Left cardiac atrium (tissue), 4 donors: ENCODE measurements at places on chromosomes 2 and 18.
A peak's percentile ranks its signal among the peaks of the same experiment; 100 is the strongest.

- no peak for DNase-seq
Observed at GRCh38 chr2:134796373-134796772, 42.0 kb upstream of the ACMSD start.

GRCh38 chr2:99701503-99701902 is 211.7 kb upstream of the REV1 start:
- no peak for DNase-seq

GRCh38 chr2:167987026-167987425 is 260.4 kb downstream of the STK39 start:
- DNase-seq, result no peak

- no peak for DNase-seq
Observed at GRCh38 chr2:45119855-45120254, 110.6 kb upstream of the SIX2 start.

DNA sequence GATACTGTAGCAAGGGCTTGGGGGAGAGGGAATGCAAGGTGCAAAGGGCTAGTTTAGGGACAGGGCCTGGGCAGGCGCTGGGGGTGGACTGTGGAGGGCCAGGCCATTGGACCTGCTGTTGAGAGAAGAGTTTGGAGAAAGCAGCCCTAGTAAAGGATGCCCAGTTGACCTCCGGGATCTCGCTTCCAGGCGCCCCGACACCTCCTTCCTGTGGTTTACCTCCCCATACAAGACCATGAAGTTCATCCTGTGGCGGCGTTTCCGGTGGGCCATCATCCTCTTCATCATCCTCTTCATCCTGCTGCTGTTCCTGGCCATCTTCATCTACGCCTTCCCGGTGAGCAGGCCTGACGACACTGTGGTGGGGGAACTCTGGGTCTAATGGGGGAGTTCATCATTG is 229.0 kb downstream of the DYSF start:
- DNase-seq, result no peak

DNA sequence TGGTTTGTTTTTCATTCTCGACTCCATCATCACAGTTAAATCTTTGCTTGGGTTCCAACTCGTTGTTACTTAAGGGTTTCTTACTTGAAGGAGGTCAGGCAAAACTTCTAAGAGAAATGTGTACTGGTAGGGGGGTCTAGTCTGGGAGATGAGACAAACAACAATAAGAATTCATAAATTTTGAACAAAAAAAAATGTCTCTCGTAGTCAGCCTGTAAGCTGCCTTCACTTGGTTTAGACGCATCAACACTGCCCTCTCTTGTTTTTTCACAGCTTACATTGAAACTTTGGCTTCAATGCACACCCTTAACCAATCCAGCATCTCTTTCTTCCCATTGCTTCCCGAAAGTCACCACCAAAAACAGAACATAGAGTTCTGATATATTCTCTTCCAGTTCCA is 576.4 kb upstream of the PIK3C3 start:
- no peak for DNase-seq

- no peak for DNase-seq
Observed at GRCh38 chr2:126942427-126943203, 43.9 kb downstream of the TEX51 start.

DNA sequence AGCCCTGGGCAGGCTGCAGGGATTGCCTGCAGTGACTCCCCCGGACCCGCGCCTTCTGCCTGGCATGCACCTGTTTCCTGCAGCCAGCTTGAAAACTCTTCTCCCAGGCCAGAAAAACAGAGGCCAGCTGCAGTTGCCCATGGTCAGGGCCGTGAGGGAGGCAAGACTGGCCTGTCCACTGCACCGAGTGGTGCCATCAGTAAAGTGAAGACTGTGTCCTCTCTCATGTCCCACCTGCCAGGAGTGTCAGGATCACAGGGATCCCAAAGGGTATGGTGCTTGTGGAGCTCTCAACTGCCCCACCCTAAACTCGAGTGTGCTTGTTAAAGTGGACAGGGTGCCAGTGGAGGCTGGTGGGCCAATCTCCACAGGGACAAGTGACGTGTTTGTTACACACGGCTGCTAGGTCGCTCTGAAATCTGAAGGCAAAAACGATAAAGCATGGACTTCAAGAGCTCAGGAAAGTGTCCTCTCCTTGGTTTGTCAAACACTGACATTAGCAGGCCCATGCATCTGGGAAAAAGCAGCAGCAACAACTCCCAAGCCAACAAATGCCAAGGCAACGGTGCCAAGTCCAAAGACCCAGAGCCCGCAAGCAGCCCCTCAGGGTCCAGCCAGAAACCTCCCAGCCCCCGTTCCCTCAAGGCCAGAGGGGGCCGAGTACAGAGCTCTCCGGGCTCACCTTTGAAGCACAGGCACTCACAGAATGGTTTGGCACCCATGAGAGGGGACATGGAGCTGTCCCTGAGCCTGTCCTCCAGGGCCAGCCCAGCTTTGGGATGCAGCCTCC is 213.2 kb downstream of the HDAC4 start:
- DNase-seq, result no peak

- no peak for DNase-seq
Observed at GRCh38 chr2:120519469-120519868, 173.5 kb downstream of the INHBB start.

DNA sequence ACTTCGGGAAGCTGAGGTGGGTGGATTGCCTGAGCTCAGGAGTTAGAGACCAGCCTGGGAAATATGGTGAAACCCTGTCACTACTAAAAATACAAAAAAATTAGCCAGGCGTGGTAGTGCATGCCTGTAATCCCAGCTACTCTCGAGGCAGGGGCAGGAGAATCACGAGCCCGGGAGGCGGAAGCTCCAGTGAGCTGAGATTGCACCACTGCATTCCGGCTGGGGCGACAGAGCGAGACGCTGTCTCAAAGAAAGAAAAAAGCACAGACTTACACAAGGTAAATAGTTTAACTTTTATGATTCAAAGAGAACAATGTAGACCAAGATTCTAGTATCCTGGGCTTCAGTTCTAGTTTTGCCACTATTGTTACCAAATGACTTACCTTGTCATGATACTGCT is 37.4 kb downstream of the NCKAP1 start:
- no peak for DNase-seq

DNA sequence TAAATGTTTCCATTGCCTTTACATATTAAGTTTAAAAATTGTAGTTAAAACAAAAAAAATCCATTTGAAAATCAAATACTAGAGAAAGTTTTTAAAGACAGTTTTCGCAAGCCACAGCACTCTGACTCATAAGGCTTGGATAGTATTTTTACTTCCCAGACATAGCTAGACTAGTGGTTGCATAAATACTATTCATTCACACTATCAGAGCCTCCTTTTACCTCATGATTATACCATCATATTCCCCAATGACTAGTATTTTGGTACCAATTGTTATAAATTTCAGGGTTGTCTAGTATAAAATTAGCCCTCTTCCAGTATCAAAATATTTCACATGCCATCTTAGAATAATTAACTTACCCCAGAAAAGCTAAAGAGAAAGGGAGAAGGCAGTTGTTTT is 393.5 kb downstream of the ERBB4 start:
- DNase-seq, result no peak

DNA sequence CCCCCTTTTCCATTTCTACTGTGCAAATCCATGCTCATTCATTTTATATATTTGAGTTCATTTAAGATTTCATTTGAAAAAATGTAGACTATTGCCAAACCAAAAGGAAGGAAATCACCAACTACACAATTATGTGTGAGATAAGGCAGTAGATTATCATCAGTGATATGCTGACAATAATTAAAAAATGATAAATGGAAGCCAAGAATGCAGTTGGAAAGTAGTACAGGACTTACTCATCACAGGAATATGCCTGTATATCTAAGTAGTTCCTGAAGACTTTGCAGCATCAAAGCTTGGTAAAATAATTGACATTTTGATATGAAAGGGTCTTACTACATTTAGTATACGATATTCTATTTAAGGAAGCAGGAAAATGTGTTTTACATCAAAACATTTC is 166.1 kb upstream of the OTX1 start:
- no peak for DNase-seq

DNA sequence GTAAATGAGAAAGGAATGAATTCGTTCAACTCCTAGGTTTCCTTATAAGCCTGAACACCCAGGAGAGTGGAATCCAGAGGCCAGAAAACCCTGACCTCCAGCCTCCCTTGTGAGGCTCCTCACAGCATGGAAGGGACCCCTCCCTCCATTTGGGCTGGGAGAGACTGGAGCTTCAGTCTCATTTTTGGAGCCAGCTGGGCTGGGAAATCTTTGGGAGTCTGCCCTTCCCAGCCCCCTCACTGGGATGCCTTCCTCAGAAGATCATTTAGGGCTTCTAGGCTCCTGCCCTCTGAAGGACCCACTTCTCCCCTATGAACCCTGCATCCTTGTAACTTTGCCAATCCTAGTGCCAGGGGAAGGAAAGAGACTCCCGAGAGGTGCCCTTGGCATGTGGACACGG is 346.1 kb downstream of the CYP26B1 start:
- DNase-seq, result no peak

DNA sequence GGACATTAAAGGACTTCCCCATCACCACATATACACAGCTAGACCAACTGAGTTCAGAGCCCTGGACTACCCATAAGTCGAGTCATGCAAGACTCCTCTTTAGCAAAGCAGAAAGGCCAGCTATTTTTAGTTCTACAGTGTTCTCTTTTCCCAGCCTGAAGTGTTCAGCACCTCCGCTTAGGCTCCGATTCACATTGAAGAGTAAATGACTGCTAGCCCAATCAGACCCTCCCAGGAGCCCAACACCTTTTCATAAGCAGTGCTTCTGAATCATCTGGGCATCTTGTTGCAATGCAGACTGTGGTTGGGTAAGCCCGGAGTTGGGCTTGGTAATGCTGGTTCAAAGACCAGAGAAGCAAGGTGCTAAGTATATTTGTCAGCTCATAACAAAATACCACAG is 138.6 kb upstream of the MSH6 start:
- no peak for DNase-seq

- DNase-seq, result no peak
Observed at GRCh38 chr2:143685421-143686078, 556.3 kb downstream of the ARHGAP15 start.

DNA sequence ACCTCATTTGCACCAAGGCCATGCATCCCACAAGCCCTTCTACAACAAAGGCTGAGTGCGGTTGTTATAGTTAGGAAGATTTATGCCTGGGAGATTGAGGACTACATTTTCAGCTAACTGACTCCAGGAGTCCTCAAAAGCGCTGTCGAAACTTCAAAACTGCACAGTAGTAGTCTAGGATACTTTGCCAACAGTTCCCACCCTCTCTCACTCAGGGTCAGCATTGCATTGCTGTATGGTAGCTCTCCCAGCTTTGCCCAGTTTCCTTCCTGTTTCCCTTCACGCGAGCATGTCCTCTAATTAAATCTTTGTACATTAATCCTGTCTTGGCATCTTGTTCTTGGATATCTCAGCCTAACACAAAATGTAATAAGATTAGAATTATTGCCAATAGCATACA is 420.6 kb upstream of the UBE2E3 start:
- no peak for DNase-seq

- DNase-seq, result no peak
Observed at GRCh38 chr18:77223221-77223639, 26.4 kb upstream of the GALR1 start.

- DNase-seq, result no peak
Observed at GRCh38 chr2:47724221-47724981, 58.5 kb upstream of the MSH6 start.

DNA sequence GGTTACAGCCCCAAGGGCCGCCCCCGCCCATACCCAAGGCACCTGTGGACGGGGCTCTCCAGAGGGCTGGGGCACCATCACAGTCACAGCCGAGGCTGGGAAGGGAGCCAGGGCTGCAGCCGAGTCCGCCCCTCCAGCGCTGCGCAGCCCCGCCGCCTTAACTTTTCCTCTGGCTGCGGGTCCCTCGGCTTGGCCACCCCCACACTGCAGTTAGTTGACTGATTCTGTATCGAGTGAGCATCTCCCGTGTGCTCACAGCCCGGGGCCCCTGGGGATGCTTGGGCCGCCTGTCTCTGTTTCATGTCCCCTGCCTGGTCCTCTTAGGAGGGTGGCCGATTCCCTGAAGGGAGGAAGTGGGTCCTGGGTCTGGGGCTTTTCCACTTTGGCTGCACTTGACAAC is 33.7 kb downstream of the EMILIN2 start:
- peak; percentile 43 for DNase-seq

GRCh38 chr2:9493478-9493877 is 19.1 kb downstream of the IAH1 start:
- DNase-seq, result no peak

DNA sequence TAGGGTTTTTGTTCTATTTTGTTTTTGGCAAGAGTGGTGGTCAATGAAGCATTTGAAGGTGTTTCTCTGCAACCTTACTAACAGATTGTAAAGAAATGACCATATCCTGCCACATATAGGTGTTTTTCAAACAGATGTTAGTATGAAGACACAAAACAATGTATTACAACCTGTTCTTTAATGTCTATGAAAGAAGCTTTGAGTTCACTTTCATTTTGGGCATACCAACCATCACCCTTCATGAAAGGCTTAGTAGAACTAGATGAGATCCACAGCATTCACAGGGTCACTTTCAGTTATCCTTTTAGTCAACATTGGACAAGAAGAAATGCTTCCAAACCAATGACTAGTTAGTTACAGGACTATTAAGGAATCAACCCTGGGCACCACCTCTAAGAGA is 95.1 kb downstream of the EHBP1 start:
- DNase-seq, result no peak

- no peak for DNase-seq
Observed at GRCh38 chr18:13526519-13526918, 199.8 kb downstream of the FAM210A start.

DNA sequence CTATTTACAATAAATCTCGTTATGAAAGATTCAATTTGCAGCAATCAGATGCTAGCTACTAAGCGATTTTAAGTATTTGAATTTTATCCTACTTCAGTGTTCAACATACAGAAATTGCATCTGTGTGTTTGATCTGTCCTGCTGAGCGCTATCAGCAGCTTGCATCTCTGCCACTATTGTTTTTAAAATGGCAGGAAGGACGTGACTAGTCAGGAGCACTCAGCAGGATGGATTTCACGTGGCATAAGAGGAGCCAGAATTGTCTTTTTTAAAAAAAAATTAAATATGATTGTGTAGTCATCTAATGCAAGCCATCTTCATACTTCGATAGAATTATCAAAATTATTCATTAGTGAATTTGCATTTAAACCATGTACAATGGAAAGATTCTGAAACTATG is 2.8 kb upstream of the KLHL14 start:
- no peak for DNase-seq

DNA sequence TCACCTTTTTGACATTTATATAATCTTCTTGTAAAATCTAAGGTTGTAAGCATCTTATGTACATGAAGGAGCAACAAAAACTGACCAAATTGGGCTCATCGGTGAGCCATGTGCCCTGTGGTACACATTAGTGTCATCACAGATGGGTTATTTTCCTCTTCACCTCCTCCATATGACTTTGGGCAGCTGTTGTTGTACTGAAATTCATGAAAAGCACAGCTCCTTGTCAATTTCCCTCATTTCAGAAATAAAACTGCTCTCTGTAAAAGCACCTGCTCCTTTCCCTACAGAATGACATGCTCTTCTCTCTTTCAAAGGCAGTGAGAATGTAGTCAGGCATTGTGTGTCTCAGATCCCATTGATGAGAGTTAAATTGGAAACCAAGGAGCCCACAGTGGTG is 42.0 kb downstream of the DTNA start:
- no peak for DNase-seq
